HCEC 1CT (cell line): ENCODE measurements at places on chromosomes 11 and 22.

DNA sequence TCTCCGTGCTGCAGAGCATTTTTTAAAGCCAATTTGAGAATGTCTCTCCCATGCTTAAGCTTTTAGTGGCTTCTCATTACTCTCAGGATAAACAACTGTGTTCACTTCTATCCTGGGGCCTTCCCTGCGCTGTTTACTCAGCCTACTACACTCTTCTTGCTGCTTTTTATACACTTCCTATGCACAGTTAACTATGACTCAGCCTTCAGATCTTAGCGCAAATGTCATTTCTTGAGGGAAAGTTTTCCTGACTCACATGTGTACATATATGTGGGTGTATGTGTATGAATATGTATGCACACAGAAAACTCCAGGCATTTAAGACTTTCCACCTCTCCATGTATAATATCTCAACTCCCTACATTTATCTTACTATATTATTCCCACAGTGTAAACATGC lies 9.8 kb downstream of the THAP12 start:
- peak; percentile 80 for DNase-seq

GRCh38 chr11:119643212-119643875 lies 85.7 kb downstream of the NECTIN1 start:
- DNase-seq: no peak

DNA sequence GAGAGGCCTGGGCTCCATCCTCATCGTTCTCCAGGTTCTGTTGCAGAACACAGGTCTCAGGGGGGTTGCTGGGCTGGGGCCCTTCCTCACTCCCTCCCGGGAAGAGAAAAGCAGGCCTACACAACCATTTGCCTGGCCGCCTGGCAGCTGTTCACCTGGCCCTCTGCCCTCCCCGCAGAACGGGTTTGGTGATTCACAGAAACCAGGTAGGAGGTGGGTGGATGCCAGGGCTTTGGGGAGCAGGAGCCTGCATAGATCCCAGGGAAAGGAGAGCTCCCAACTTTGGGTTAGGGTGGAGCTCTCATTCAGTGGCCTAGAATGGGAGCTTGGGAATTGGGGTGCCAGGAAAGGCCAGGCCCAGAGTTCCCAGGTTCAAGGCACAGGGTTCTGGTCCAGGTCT lies 995 bp downstream of the TMEM134 start:
- DNase-seq: no peak

GRCh38 chr11:69274531-69275016 lies 19.4 kb upstream of the MYEOV start:
- no peak for DNase-seq

DNA sequence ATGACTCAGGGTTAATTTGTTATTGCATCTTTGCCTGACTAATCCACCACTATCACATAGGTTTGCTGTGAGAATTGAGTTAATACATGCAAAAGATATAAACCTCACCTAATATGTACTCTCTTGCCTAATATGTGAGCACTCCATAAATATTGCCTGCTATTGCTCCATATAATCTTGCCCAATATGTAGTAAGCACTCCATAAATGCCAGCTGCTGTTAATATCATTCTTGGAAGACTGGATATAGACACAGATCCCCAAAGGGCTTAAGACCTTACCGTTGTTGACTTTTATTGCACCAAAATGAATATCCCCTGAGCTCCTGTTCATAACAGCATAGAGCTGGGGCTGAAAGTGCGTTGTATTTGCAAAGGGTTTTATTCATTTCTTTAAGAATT lies 27.0 kb upstream of the LRRC55 start:
- no peak for DNase-seq

DNA sequence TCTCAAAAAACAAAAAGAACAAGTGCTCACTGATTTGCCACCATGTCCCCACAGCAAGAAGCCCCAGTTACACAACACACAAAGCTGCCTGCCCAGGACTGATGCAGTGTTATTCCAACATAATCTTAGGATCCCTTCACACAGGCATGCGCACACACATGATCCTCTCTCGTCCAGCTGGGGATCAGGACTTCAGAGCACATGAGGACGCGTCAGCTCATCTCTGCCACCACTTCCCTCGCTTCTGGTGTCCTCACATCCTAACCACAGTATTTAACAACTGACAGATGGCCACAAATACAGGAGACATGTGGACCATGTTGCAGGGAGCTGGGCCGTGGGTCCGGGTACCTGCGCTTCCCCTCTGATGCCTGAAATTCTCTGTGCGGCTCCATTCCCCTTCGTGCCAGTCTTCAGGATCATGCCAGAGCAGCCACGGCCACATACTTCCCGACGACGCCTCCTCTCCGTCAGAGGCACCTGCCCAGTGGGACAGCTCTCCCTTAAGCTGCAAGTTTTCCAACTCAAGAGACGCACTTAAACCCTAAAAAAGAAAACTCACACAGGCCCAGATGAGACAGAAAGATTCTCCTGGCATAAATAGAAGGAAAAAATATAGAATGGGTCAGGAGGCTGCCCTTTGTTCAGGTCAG lies 68.3 kb downstream of the PACSIN2 start:
- no peak for DNase-seq

DNA sequence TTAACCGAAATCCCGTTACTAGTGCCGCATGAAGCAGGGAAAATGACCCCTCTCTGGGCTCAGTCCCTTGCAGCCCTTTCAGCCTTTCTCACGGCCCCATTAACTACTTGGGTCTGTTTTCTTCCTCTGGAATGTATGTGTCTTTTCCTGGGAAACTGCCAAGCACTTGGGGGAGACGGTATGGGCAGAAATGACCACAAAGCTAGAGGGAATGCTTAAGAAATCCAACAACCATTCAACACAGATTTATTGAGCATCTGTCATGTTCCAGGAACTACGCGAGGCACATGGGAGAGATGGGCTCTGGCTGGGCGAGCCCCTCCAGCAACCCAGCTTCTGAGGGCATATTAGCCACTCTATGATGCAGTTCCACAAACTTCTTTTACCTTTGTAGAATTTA lies 462.6 kb downstream of the BUD13 start:
- DNase-seq: no peak

- DNase-seq: peak; percentile 3
Observed at GRCh38 chr22:19691721-19692341, 22.5 kb upstream of the SEPTIN5 start.

DNA sequence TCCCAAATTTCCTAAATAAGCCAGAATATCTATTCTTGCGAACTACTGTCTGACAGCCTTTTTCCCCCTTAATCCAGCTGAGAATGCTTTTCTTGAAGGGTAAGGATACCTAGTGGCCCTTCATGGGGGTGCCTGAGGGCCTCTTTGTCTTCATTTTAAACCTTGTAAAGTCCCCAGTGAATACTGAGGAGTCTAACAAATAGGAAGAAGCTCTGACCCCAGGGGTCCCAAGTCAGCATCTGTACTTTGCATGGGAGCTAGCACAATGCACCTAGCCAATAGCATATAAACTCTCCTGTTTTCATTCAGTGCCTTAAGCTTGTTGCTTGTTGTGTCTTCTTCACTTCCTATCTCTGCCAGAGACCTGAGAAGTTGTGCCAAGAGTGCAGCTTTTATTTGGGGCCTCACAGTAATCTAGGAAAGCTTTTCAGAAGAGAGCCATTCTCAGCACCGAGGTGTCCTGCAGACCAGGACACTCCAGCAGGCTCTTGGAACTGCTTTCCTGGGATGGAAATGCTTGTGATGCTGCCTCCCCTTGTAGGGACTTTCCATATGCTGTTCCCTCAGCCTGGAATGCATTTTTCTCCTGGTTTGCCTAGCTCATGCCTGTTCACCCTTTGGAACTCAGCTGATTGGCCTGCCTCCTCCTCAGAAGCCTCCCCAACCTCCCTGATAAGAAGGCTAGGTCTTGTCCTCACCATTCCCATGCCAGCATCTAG lies 37.2 kb downstream of the BMAL1 start:
- DNase-seq: no peak
